ENCODE measurements at places on chromosomes 3 and 15. TPM values are rescaled to one million over a fixed set of nuclear protein-coding genes. Genes with fewer than 3 reads are reported as not detected.

Gene FOXB1
- total RNA-seq = 10.8 TPM

DNA sequence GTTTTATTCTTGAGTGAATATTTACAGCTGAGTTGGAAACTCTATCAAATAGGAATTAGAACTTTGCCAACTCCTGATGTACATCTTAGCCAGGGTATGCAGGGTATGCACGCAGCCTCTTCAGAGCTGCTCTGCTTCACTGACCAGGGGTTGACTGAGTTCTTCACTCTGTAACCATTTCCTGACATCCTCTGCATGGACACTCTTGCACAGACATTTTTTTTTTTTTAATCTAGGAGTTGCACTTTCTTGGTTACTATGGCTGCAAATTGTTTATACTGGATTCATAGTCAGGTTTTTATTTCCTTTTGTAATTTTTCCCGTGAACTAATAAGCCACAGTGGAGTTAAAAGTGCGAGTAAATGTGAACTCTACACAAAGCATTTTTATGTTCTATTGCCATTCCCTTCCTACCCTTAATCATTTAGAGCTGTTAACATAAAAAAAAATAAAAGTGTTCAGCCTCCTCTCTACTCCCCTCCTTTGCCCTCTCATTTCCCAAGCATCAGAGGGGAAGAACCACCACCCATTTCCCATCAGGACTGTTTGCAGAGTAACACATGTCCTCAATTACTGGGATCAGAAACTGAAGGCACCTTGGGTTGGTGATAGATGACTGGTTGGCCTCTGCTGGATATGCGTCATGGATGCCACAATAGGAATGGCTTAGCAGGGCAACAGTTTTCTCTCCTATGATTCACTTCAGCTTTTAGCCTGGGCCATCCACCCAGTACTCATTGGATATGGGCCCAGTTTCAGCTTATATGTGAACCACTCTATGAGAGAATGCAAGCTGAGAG, 54.0 kb downstream of the DUT start:
- DNase-seq = no peak

GRCh38 chr3:185540695-185541094, 11.7 kb downstream of the LIPH start:
- no peak for DNase-seq

Gene TRMT10C
- total RNA-seq = 41.7 TPM

Gene FANCD2OS
- total RNA-seq = not detected
